T-helper 17 cell (primary cell): ENCODE measurements at places on chromosomes 7 and 10.

- DNase-seq, result no peak
- H3K27ac ChIP-seq, result no peak overlapping the region
- H3K27me3 ChIP-seq, result no peaks in the 10 kb centered on the region
- H3K4me1 ChIP-seq, result no peaks in the 10 kb centered on the region
- H3K4me3 ChIP-seq, result no peak overlapping the region
Observed at GRCh38 chr7:123241809-123242208, 42.0 kb upstream of the SLC13A1 start.

- DNase-seq, result no peak
- H3K27me3 ChIP-seq, result no peaks in the 10 kb centered on the region
- H3K36me3 ChIP-seq, result peaks cover 9% of the 10 kb centered on the region
Observed at GRCh38 chr10:35056686-35057085, 33.5 kb downstream of the CUL2 start.

- H3K4me1 ChIP-seq, result peaks cover 8% of the 10 kb centered on the region
- H3K27me3 ChIP-seq, result no peaks in the 10 kb centered on the region
- no peak overlapping the region for H3K4me3 ChIP-seq
Observed at GRCh38 chr10:60320666-60321065, 69.0 kb downstream of the ANK3 start.

GRCh38 chr10:44973323-44974081 is 5.1 kb downstream of the DEPP1 start:
- DNase-seq, result no peak
- no peaks in the 10 kb centered on the region for H3K27me3 ChIP-seq
- H3K4me3 ChIP-seq, result no peak overlapping the region
- H3K4me1 ChIP-seq, result peaks cover 16% of the 10 kb centered on the region
- H3K27ac ChIP-seq, result no peak overlapping the region

GRCh38 chr10:77510695-77511094 is 126.9 kb downstream of the KCNMA1 start:
- H3K4me3 ChIP-seq, result no peak overlapping the region
- H3K36me3 ChIP-seq, result peaks cover 3% of the 10 kb centered on the region
- DNase-seq, result no peak
- H3K27me3 ChIP-seq, result peaks cover 56% of the 10 kb centered on the region
- no peak overlapping the region for H3K27ac ChIP-seq

- no peak for DNase-seq
- peaks cover 36% of the 10 kb centered on the region for H3K4me1 ChIP-seq
- peak overlapping the region; percentile 68 for H3K4me3 ChIP-seq
Observed at GRCh38 chr10:5971886-5972285, 5.5 kb downstream of the IL15RA start.

- H3K36me3 ChIP-seq, result peaks cover 12% of the 10 kb centered on the region
- peaks cover 95% of the 10 kb centered on the region for H3K27me3 ChIP-seq
- H3K4me3 ChIP-seq, result no peak overlapping the region
- H3K4me1 ChIP-seq, result peaks cover 9% of the 10 kb centered on the region
- no peak overlapping the region for H3K27ac ChIP-seq
Observed at GRCh38 chr7:97015279-97015678, 9.4 kb downstream of the DLX5 start.

GRCh38 chr7:26066736-26067135 is 85.3 kb upstream of the NFE2L3 start:
- peaks cover 6% of the 10 kb centered on the region for H3K36me3 ChIP-seq
- H3K27me3 ChIP-seq, result peaks cover 48% of the 10 kb centered on the region
- peak overlapping the region; percentile 29 for H3K27ac ChIP-seq
- no peak overlapping the region for H3K4me3 ChIP-seq
- H3K4me1 ChIP-seq, result peaks cover 2% of the 10 kb centered on the region

DNA sequence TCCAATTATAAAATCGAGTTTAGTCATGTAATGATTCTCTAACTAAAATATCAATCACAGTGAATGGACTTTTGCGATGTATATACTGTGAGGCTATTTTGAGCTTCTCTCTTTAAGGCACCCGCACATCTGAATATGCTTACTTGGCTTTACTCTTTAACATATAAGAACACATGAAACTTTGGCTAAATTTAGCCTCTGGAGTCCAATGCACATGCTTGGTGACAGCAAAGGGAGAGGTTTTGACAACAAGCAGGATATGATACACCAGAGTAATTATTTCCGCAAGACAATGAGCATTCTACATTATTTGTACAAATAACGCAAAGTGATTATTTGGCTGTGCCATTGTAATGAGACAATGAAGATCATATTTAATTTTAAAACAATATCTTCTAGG is 72.4 kb downstream of the ARID5B start:
- H3K4me1 ChIP-seq, result peaks cover 9% of the 10 kb centered on the region
- H3K27ac ChIP-seq, result no peak overlapping the region
- peaks cover 2% of the 10 kb centered on the region for H3K36me3 ChIP-seq
- H3K4me3 ChIP-seq, result no peak overlapping the region

DNA sequence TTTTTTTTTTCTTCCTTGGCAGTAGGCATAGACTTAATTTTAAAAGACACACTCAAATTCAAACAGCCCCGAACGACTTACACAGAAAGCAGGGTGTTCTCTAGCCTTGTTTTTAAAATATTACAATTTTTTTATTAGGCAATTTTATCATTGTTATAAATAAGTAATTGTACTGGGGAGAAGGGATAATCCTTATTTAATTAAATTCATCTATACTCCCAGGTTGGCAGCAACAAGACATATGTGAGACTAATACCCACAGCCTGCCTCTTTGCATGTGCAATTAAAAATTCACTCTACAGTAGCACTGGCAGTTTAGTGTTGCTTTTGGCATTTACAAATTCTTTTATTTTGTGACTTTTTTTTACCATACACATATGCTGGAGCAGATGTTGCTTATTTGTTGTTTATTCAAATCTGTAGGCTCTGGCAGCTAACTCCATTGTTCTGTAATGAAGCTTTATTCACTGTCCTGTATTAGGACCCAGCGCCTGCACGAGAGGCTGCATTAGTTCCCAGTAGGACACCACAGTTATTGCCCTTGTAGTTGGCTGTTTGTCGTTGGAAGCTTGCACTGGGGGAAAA is 84.9 kb upstream of the PPP1R17 start:
- no peak overlapping the region for H3K4me3 ChIP-seq
- DNase-seq, result no peak
- no peaks in the 10 kb centered on the region for H3K4me1 ChIP-seq
- H3K27ac ChIP-seq, result no peak overlapping the region
- H3K27me3 ChIP-seq, result no peaks in the 10 kb centered on the region

DNA sequence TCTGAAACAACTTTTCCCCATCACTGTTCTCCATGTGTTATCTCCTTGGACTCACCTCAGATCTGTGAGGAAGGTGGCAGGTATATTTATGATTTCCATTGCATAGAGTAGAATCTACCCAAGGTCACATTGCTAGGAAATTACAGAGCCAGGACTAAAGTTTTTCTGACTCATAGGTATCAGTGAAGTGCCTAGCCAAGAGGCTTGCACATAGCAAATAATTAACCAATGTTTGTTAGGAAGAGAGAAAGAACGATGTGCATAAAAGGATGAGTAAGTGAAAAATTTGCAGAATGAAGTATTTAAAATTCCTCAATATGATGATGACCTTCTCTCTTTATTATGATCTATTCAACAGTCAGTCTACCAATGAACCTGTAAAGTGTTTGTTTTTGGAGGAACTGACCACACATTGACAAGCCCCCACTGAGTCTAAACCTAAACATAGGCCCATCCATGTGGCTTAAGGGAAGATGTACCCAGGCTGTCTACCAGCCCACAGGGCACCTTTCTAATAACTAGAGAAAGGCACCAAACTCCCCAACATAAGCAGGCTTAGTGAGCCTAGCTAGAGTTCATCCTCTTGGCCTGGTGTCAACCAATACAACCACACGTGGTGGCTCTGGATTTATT is 252.9 kb upstream of the ZMIZ1 start:
- H3K4me3 ChIP-seq, result no peak overlapping the region
- H3K4me1 ChIP-seq, result peaks cover 2% of the 10 kb centered on the region
- H3K27me3 ChIP-seq, result peaks cover 23% of the 10 kb centered on the region
- DNase-seq, result no peak
- H3K36me3 ChIP-seq, result no peaks in the 10 kb centered on the region
- no peak overlapping the region for H3K27ac ChIP-seq

DNA sequence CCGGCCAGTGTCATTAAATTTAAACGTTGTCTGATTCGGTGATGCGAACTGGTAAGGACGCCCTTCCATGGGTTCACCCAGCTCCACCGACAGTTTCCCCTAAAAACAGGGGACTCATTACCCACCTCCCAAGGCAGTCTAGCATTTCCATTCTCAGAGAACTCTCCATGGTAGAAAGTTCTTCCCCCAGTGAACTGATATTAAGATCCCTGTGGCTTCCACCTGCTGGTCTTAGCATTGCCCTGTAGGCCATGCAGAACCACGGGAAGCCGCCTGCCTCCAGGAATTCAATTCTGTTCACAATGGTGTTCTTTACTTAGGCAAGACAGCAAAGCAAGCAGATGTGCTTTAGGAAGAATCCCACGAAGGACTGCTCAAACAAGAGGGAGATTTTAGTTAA is 128.9 kb upstream of the NANOS1 start:
- peaks cover 7% of the 10 kb centered on the region for H3K27me3 ChIP-seq
- no peak for DNase-seq
- peaks cover 2% of the 10 kb centered on the region for H3K36me3 ChIP-seq
- H3K27ac ChIP-seq, result no peak overlapping the region
- H3K4me1 ChIP-seq, result no peaks in the 10 kb centered on the region
- H3K4me3 ChIP-seq, result no peak overlapping the region

- H3K27ac ChIP-seq, result no peak overlapping the region
- H3K4me1 ChIP-seq, result no peaks in the 10 kb centered on the region
- no peaks in the 10 kb centered on the region for H3K36me3 ChIP-seq
Observed at GRCh38 chr10:76119515-76119914, 688.1 kb downstream of the LRMDA start.
